ENCODE measurements at places on chromosomes 1 and 21.

GRCh38 chr1:9596415-9597123 is 7.9 kb downstream of the TMEM201 start:
- no peak for DNase-seq

DNA sequence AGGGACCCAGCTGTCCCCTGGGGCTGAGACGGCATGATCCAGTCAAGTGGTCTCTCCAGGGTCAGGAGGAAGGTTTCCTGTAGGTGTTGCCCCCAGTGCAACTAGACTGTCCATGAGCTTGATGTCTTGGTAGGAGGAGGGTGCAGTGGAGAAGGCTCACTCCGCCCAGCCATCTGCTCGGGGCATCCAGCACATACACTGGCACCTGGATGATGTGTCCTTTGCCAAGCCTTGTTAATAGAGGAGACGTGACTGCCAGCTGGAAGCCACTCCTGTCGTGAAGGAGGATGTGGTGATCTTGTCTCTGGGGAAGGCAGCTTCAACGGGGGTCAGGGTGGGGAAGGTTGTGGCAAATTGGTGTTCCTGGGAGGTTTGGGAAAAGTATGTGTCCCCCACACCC is 6.2 kb downstream of the DISP3 start:
- DNase-seq: no peak

- no peak for DNase-seq
These were observed 122.7 kb downstream of the RGS21 start for GRCh38 chr1:192439373-192440025.

DNA sequence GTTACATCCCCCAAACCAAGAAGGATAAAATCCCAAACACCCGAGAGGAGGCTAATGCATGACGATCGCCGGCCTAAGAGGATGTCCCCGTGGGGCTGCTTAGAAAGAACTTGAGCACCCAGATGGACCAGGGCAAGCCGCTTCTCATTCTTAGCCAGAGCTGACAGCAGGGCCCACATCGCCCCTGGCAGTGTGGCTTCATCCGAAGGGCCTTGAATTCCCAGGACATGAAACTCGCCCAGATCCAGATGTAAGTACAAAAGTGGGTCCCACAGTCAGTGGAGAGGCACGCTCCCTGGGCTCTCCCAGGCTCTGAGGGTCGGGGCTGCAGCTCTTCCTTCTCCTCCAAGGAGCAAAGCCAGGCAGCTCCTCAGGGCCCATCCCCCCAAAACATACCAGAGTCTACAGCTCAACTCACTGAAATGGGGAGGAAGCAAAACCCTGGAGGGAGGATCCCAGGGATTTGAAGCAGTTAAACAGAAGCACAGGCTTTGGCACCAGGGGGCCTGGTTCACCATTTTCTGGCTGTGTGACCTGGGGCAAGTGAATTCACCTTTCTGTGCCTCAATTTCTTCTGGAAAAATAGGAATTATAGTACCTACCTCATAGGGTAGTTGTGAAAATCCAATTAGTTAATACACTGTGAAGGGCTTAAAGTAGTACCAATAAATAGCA is 85.6 kb downstream of the MAN1C1 start:
- DNase-seq: no peak

- DNase-seq: no peak
These were observed 5.3 kb downstream of the PLXNA2 start for GRCh38 chr1:208238710-208239472.

DNA sequence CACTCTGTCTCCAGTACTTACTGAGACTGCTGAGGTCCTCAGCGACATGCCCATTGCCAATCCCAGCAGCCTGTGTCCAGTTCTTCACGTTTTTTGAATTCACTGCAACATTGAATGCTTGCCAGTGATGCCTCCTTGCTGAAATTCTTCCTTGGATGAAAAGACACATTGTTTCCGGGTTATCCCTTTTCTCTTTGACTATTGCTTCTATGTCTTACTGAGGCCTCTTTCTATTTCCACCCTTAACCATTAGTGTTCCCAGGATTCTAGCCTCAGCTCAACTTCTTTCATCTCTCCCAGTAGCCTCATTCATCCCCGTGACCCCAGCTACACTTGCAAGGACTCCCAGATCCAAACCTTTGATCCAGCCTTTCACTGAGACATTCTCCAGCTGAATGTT is 46.5 kb upstream of the KIF26B start:
- DNase-seq: no peak

DNA sequence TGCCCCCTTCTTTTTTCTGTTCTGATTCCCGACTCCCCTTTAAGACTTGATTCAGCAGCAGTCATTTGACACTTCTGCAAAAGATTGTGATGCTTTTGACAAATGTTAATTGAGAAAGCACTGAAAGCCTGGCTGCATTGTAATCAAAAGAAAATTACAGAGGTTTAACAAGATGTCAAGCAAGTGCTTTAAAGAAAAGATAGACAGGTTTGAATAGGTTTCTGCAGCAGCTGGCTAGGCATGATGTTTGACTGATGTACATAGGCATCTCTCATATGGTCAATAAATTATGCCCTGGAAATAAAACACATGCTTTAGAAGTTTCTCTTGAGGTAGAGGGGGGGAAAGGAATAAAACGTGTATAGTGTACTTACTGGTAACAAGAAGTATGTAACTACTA is 147.8 kb downstream of the ADGRL2 start:
- DNase-seq: no peak

GRCh38 chr1:160108888-160109662 is 6.5 kb upstream of the ATP1A2 start:
- DNase-seq: no peak

GRCh38 chr21:41820384-41821080 is 53.7 kb upstream of the RIPK4 start:
- DNase-seq: no peak

- no peak for DNase-seq
These were observed 141.8 kb downstream of the AKT3 start for GRCh38 chr1:243708210-243708609.

GRCh38 chr1:235918465-235918864 is 51.8 kb upstream of the LYST start:
- no peak for DNase-seq

- peak; percentile 87 for DNase-seq
These were observed 107.7 kb upstream of the ERRFI1 start for GRCh38 chr1:8133657-8134430.

GRCh38 chr1:58922302-58923089 is 138.6 kb upstream of the JUN start:
- DNase-seq: no peak

GRCh38 chr1:158028969-158029368 is 35.5 kb downstream of the KIRREL1 start:
- DNase-seq: no peak

- peak; percentile 47 for DNase-seq
These were observed 33.3 kb downstream of the RCC2 start for GRCh38 chr1:17405898-17406759.

DNA sequence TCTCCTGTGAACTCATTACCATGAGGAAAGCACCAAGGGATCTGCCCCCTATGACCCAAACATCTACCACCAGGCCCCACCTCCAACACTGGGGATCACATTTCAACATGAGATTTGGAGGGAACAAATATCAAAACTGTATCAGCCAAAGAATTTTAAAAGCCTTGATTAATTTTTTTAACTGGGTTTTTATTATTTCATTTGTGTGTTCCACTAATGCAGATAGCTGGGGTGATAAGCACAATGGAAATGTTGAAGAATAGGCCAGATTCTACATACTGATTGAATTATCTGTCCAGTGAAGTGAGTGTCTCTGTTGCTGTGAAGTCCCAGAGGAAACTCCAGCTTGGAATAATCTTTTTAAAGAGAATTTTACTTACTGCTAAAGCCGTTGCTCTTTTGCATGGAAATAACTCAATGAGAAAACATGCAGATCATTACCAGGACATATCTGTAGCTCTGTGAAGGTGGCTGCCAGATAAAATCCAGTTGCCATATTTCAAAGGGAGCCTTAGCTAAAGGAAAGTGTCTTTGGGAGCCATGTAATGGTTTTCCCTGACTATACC is 44.4 kb upstream of the DHCR24 start:
- DNase-seq: no peak

- no peak for DNase-seq
These were observed 132.9 kb downstream of the RHOU start for GRCh38 chr1:228867951-228868730.

GRCh38 chr1:199970125-199970524 is 57.4 kb upstream of the NR5A2 start:
- no peak for DNase-seq

GRCh38 chr1:227885135-227885647 is 62.5 kb downstream of the WNT9A start:
- DNase-seq: no peak

DNA sequence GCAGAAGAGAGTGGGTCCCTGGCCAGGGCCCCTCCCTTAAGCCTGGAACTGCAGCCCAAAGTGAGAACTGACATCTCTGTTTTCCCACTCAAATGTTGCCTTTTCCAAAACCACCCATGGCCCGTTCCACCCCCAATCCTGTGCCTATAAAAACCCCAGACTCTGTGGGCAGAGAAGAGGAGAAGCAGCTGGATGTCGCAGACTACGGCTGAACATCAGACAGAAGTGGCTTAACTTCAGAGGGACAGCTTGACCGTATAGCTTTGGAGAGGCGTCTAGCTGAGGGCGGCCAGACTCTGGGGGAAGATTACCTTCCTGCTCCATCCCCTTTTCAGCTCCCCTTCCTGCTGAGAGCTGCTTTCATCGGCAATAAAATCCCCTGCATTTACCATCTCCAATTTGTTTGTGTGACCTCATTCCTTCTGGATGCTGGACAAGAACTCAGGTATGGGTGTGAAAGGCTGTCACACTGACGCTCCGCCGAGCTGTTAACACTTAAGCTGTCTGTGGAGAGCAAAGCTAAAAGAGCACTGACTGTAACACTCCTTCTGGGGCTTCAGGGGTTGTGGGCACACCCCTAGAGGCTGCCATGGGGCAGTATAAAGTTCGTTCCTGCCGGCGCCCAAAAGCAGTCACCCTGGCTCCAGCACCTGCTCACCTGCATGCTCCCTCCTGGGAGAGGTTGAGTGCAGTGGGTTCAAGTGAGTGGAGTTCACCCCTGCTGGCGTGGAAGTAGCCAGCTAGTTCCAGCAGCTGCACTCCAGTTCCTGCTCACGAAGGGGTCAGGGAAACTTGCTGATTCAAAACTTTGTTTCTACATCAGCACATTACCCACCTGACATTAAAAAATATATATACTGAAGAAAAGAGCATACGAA is 19.6 kb upstream of the ERO1B start:
- DNase-seq: no peak

- DNase-seq: no peak
These were observed 357.0 kb upstream of the NCAM2 start for GRCh38 chr21:20641241-20641640.

- no peak for DNase-seq
These were observed 5.2 kb downstream of the FAAH start for GRCh38 chr1:46399307-46399706.

DNA sequence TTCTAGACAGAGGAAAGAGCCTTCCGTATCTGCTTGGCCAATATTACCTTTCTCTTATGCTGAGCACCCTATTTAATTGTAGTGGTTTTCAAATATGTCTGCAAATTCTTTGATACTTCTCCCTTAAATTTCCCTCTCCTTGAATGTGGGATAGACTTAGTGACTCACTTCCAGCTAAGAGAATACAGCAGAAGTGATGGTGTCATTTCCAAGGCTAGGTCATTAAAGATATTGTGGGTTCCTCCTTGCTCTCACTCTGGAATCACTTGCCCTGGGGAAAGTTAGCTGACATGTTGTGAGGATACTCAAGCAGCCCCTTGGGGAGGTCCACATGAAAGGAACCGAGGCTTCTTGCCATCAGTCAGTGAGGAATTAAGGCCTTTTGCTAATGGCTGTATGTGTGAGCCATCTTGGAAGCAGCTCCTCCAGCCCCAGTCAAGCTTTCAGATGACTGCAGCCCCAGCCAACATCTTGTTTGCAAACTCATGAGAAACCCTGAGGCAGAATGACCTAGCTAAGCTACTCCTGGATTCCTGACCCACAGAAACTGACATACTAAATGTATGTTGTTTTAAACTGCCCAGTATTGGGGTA is 8.1 kb upstream of the CITED4 start:
- no peak for DNase-seq

DNA sequence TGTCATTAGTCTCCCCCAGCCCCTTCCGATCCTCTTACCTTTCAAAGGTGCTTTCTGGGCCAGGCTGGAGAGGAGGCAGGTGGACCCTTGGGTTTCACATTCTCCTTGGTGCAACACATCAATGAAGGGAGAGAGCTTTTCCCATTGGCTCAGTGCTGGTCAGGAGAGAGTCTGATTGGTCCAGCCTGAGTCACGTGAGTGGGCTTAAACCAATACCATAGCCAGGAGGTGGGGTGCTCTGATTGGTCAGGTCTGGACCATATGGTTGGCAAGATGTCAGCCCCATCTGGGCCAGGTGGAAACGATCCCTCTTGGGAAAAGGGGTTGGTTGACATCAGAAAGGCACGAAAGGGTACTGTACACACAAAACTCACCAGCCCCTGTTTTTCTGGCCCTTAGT is 44.8 kb upstream of the ABCG1 start:
- DNase-seq: no peak

- DNase-seq: no peak
These were observed 122.6 kb downstream of the PIGK start for GRCh38 chr1:77096496-77097255.

DNA sequence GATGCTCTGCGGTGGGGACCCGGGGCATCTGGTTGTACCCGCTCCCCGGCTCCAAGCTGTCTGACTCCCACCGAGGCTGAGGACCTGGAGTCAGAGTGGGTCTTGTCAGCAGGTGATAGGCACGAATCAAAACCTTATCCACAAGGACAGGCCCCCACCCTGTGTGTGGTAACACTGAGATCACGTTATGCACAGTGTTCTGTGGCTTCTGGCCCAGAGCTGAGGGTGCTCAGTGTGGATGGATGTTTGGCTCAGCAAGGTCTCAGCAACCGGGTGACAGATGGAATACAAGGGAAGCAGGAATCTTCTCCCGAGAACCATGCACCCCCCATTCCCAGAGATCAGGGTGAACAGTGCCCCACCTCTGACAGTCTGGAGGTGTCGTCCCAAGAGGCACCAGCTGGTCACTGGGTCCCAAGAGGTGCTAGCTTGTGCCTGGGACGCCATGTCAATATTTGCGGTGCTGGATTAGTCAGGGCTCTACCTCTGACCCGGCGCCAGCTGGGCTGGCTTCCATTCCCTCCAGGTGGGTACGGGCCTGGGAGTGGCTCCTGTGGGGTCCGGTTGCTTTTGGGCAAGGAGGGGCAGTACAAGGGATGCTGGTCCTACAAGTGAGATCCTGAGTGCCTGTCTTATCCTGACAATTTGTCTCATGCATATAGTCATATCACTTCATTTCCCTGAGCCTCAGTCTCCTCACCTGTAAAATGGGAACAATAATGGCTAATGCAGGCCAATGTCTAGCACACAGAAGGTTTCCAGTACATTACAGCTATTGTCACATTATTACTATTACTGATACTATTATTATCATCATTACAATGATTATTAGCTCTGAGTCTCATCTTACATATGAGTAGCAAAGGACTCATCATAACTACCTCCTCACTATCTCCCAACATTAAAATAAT is 957 bp downstream of the CAPN9 start:
- DNase-seq: no peak

GRCh38 chr1:157596384-157596783 is 1.5 kb downstream of the FCRL4 start:
- no peak for DNase-seq

All from tibial nerve (tissue), 4 donors.